ENCODE measurements at places on chromosomes 4 and X.

GRCh38 chr4:184706453-184706852 is 27.4 kb downstream of the CENPU start:
- DNase-seq, result no peak

DNA sequence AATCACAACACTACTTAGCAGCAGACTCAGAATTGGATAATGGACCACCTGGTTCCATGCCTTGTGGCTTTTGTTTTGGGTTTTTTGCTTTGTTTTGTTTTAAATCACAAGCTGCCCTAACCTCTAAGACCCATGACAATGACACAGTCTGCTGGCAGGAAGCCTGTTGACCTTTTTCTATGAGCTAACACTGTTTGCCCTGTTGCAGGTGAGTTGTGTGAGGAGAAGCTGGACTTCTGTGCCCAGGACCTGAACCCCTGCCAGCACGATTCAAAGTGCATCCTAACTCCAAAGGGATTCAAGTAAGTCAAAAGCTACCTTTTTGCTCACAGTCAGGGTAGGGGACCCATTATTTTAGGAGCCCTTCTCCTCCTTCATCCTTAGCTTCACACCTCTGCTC is 110.8 kb upstream of the PACRGL start:
- no peak for DNase-seq

DNA sequence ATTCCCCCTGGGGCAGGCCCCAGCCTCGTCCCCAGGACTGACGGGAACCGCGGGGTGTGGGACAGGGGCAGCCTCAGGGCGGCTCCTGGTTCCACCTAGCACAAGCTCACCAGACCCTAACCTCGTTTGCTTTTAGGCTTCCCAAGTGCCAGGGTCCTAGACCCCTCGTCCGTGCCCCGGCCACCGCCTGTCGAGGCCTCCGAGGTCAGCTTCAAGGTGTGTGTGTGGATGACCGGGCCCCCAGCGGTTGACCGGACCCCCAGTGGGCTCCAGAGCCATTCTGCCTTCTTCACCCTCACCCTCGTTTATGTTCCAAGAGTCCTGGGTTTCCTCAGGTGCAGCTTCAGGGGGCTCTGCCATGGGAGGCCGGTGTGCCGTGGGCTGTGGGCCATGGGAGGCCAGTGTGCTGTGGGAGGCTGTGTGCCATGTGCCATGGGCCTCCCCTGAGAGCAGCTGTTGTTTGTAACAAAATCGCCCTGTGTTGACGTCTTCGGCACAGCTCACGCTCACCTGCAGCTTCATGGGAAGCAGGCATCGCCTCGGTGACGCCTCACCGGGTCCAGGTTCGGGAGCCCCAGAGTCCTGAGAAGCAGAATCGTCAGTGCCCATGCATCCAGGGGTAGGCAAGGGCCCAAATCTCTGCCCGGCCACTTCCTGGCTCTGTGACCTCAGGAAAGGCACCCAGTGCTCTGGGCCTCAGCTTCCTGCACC is 43.0 kb upstream of the HMX1 start:
- peak; percentile 2 for DNase-seq

DNA sequence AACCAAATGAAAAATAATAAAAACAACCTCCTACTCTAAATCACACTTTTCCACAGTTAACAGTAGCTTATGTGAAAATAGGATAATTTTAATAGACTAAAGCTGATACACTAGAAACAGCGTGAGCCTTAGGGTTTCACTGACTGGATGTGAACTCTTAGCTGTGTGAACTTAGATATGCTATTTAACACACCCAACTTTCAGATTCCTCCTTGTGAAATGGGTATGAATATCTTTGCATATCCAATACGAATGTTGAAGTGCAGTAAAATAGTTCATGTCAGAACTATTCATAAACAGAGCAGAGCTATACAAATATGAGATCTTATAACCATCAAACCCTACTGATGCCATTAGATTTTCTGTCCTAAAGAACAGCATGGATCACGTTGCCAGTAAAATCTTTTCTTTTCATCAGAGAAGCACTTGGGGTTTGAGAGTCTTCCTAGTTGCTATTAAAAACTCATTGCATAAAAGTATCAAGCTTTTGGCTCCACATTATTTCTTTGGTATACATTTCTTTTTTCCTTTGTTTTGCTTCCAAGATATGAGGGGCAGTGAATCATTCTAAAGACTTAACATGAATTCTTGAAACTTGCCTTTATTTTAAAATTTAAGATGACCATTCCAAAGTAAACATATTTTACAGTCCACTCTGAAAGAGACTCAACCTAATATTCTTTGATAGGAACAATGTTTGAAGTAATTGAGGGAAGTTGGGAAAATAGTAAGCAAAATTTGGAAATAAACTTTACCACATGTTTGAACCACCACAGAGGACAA is 102.4 kb downstream of the CPE start:
- no peak for DNase-seq

- no peak for DNase-seq
Observed at GRCh38 chrX:72604705-72605104, 32.1 kb upstream of the HDAC8 start.

DNA sequence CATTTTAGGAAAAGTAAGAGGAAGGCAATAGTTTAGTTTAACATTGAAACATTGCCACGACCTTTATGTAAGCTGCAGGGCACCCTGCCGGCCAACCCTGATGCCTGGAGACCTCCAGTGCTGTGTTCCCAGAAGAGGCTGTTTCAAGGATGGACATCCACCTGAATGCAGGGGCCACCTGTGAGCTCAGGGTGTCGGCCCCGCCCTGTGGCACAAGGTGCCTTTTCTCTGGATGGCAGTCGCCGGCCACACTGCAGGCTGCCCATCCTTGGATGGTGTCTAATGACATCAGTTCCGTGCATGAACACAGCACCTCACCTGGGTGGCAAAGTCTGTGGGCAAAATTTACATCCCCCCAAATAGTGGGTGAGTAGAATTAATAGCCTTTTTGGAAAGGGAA is 180.0 kb downstream of the AFAP1 start:
- no peak for DNase-seq

DNA sequence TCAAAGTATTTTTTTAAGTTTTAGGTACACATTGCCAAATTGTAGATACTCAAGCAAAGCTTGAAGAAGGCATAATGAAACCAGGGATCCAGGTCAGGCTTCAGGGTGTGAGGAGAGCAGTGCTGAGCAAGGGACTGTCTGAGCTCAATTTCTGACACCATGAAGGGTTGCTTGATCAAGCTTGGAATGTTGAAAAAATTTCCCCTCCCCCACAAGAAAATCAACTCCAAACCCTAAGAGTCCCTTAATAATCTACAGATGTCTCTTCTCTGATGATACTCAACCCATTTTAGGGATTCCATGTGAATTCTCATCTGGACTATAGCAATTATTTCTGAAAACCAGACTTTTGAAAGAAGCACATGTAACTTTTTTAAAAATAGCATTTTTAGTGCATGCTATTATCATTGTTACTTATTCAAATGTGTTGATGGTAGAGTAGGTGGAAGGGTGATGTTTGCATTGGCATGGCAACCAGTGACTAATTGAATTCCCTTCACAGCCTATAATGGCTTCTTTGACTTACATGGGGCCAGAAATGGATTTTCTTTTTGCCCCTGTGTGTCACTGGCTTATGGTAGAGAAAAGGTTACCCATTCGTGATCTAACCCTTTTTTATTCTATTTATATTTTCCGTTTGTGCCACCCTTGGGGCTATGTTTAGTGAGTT is 252.0 kb downstream of the FBXW7 start:
- no peak for DNase-seq

- DNase-seq, result no peak
Observed at GRCh38 chrX:2503591-2504500, 3.1 kb upstream of the DHRSX start.

DNA sequence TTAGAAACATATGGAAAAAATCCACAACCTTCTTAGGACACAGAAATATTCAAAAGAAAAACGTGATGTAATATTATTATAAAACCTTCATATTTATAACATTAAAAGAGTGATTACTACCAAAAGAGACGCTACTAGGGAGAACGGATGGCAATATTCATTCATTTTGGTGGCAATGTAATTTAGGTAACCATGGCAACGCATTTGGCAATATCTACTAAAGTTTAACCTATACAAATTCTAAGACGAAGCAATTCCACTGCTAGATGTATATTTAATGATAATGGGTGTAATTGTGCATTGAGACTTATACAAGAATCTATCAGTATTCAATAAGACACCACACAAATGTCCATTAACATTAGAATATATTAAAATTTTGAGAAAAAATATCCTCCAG is 709.4 kb downstream of the ARAP2 start:
- no peak for DNase-seq

DNA sequence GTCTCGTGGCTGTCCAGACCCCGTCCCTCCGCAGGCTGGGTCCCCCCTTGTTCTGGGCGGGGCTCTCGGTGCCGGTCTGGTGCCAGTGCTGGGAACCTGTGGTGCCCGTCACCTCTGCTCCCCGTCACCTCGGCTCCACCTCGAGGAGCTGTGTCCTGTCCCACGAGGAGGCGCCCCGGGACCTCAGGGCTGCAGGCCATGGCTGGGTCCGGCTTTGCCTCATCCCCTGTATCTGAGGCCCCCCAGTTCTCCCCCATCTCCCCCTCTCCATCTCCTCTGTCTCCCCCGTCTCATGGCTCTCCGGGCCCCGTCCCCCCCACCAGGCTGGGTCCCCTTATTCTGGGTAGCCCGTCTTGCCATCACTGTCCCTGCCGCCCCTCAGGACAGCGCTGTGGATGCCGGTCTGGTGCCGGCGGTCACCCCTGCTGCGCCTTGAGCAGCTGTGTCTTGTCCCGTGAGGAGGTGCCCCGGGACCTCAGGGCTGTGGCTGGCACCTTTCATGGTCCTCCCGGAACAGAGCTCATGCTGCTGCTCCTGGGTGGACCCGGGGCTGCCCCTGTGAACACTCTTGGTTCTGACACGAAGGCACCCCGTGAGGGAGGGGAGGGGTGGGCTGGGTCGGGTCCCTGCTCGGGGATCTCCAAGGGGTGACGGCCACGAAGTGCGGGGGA is 13.4 kb upstream of the GTPBP6 start:
- no peak for DNase-seq

DNA sequence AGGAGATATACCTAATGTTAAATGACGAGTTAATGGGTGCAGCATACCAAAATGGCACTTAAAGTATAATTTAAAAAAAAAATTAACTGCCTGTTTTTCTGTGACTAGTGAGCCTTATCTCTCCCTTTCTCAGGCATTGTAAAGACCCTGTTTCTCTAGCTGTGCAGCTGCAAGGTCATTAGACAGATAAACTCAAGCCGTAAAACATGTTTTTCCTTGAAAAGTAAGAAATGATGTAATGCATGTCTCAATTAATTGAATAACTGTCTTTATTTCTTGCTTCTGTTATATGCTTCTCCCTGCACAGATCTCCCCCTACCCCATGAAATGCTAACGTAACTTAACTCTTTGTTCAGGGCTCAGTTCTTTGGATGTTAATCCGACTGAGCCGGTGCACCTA is 10.5 kb downstream of the TBC1D19 start:
- no peak for DNase-seq

GRCh38 chr4:168451744-168452390 is 28.4 kb downstream of the DDX60L start:
- DNase-seq, result no peak

DNA sequence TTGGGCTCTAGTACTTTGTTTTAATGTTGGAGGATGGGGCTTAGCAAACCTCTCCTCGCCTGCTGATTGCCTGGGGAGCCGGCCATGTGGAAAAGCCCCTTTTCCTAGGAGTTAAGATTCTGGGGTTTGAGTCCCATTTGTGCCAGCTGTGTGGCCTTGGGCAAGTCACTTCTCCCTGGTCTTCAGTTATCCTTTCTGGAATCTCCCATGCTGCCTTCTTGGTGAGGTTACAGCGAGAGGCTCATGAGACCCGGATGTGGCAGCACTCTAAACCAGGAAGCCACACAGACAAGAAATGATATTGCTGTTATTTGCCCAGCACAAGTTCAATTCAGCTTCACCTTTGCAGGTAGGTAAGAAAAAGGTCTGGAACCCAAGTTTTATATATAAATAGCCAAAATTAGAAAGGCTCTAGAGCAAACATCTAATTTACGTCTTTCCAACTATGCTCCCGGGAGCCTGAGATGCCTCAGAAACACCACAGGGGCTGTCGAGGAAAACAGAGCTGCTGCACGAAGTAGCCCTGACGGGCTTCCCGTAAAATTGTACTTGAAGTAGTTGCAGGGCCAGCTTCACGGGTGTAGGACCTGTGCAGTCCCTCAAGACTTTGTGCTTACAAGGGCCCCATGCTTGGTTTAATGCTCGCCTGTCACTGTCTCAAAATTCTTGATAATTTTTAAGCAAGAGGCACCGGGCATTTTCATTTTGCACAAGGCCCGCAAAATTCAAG is 8.3 kb upstream of the SASH3 start:
- DNase-seq, result no peak

- DNase-seq, result peak; percentile 50
Observed at GRCh38 chrX:129823115-129823514, 20.6 kb downstream of the ZDHHC9 start.

- no peak for DNase-seq
Observed at GRCh38 chrX:66045894-66046293, 6.0 kb upstream of the VSIG4 start.

DNA sequence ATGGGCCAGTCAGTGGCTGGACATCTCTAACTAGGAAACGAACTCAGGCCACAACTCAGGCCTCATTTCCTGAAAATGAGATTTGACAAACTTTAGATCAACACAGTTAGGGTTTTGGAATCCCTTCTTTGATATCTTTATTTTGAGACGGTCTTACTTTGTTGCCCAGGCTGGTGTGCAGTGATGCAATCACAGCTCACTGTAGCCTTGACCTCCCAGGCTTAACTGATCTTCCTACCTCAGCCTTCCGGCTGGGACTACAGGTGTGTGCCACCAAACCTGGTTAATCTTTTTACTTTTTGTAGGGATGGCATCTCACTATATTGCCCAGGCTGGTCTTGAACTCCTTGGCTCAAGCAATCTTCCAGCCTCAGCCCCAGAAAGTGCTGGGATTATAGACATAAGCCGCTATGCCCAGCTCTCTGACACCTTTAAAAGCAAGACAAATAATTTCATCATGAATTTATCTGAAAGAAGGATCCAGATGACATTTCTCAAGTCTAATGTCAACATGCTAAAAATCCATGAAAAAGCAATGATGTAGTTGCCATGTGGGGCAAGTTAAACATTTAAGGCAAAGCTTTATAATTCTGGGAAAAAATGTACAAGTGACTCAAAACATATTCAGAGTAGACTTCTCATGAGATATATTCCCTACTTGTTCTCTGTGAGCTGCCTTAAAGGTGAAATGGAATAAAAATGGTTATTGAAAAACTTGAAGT is 89.1 kb upstream of the CBR4 start:
- no peak for DNase-seq

DNA sequence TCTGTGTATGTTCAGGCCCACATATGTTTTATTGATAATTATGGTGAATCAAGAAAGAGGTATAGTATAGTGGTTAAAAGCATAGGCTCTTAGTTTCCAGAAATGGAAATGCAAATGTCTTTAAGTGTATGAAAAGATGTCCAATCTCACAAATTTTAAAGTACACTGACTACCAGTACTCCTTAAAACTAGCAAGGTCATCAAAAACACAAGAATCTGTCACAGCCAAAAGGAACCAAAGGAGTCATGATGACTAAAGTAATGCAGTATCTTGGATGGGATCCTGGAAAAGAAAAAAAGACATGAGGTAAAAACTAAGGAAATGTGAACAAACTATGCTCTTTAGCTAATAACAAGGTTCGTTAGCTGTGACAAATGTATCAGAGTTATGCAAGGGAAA is 661 bp upstream of the RBM41 start:
- no peak for DNase-seq

GRCh38 chr4:104352211-104352610 is 142.5 kb downstream of the CXXC4 start:
- DNase-seq, result no peak

Measured in K562 (cell line).